ENCODE measurements at places on chromosomes 3 and 15.

- no peak for DNase-seq
Measured at GRCh38 chr3:28768439-28768838, 419.8 kb upstream of the AZI2 start.

- DNase-seq = no peak
Measured at GRCh38 chr3:158486200-158486599, 84.8 kb upstream of the MLF1 start.

DNA sequence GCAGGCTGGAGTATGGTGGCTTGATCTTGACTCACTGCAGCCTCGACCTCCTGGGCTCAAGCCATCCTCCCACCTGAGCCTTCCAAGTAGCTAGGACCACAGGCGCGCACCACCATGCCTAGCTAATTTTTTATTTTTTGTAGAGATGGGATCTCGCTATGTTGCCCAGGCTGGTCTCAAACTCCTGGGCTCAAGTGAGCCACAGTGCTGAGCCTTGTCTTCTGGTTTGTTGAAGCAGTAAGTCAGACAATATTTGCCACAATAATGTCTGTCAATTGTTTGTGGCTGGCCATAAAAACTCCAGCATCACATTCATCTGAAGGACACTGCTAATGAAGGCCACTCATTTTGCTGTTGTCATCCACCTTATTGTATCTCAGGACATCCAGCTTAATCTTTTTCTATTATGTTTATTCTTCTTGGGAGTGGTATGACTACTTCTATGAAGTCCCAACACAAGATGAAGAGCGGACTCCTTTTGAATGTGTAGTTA, 185.9 kb downstream of the FNDC3B start:
- no peak for DNase-seq

- no peak for DNase-seq
Measured at GRCh38 chr15:72521682-72522081, 47.6 kb downstream of the ARIH1 start.

DNA sequence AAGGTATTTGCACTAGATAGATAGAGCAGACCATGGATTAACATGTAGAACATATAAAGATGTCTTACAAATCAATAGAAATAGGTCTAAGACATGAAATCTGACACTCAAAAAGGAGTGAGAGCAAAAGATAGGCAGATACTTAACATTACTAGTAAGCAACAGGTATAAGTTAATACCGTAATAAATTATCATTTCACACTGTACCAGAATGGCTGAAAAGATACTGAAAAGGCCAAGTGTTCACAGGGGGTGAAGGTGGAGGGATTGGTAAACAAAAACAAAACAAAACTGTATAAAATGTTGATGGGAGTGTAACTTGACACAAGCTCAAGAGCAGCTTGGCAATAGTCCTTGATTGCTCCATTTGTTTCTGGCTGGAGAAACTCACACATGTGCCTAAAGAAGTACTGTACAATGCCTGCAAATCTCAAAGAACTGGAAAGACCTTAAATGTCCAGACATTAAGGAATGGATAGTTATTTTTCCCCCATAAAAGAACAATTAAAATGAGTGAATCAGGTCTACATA, 3.5 kb downstream of the NSMCE3 start:
- DNase-seq = no peak

DNA sequence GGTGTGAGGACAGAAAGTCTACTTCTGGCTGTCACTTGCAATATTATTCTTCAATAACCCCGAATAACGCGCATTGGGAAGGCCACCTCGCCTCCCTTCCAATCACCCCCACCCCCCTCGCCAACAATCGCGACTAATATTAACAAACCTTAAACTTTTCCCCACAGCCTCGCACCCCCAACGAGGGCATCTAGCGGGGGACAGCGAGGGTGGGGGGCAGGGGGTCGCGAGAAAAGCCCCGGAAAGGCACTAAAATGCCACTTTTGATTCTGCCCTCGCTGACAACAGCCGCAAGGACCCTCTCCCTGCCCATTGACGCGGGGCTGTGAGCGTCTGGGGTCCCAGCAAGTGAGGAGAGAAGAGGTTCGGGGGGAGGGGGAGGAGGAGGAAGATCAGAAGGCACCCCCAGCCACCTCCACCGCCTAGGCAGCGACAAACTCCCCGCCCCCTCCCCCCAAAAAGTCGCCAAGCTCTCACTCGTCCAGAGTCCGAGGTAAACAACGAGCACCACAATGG, 868 bp downstream of the SATB1 start:
- no peak for DNase-seq

DNA sequence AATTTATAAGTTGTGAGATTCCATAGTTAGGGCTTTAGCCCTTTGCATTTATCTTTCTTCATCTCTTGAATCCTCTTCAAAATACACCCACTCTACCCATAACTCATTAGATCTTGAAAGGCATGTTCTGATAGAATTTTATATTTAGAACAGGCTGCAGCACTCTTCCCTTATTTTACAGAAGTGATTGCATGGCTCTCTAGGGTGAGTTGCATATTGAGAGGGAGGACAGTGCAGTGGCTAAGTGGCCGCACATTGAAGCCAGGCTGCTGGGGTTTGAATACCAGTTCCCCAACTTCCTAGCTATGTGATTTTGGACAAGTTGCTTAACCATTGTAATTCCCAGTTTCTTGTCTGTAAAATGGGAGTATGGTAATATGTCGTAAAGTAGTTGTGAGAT, 2.5 kb downstream of the CD86 start:
- no peak for DNase-seq

DNA sequence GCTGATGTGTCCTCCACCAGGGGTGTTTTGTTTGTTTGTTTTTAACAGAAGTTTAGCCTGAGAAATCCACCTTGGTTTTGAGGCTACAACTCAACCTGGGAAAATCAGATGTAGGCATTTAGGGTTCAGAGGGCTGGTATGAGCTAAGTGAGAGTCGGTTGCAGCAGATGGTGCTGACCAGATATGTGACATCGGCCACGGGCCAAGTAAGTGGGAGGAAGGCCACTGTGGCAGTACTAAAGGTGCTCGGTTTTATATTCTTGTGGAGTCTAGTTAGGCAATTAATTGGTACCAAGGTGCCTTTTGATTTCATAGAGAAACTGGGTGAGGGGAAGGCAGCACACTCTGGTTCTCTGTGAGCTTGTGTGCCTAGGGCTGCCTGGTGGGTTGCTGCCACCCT, 10.5 kb downstream of the MTMR14 start:
- no peak for DNase-seq

GRCh38 chr15:50134524-50135024, 15.5 kb upstream of the ATP8B4 start:
- no peak for DNase-seq

GRCh38 chr3:175573226-175573625, 714.1 kb downstream of the NAALADL2 start:
- DNase-seq = no peak

GRCh38 chr3:51747840-51748239, 31.2 kb downstream of the IQCF6 start:
- DNase-seq = no peak

DNA sequence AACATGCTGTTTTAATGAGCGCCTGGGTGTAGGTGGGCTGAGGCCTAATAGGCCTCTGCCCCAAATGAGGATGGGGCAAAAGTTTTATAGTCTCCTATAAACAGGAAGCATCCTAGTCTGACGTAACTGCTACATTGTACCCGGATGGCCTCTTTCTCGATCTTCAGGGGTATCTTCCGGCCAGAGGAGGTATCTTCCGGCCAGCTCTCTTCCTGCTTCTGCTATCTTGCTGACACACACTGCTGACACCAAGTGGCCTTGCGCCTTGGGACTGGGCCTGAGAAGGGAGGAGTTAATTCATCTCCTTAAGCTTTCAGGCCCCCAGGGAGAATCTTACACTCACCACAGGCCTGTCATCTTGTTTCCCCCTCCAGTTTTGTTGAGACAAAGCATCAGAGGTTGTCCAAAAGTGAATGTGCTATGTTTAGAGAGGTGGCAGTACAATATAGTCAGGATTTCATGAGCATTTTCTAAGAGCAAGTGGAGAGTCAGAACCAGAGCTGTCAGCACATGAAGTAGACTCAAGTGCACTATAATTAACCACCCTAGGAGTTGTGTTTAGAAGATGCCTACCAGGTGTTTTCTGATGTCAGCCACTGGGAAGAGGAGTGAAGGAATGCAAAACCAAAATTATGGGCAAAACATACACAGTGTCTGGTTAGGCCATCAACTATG, 15.6 kb upstream of the IGSF10 start:
- no peak for DNase-seq

DNA sequence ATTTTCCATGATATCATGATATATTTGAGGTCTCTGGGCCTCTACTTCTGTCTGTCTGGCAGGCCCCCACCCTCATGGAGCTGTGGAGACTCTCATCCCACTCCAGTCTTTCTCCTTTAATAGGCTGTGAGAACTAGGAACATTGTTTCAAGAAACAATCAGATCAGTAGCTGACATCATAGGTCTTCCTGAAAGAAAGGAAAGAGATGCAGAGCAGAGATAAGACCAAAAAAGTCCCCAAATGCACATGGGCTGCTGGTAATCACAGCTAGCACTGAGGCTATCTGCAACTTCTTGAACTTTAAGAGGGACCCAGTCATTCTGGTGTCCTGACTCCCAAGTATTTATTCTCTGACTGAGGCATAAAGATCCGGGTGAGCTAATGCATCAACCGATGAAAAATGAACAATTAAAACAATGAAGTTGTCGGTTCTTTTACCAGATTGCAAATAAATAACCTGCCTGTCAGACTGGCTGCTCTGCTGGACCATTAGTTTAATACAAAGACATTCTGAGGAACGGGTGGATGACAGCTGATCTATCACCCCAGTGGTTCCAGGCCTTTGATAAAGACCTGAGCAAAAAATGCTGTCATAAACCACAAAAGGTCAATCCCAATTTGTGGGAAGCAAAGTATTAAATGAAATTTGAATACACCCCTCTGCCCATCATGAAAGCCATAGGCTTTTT, 780.8 kb upstream of the GOLIM4 start:
- no peak for DNase-seq

- no peak for DNase-seq
Measured at GRCh38 chr3:157354722-157355121, 81.9 kb upstream of the PTX3 start.

DNA sequence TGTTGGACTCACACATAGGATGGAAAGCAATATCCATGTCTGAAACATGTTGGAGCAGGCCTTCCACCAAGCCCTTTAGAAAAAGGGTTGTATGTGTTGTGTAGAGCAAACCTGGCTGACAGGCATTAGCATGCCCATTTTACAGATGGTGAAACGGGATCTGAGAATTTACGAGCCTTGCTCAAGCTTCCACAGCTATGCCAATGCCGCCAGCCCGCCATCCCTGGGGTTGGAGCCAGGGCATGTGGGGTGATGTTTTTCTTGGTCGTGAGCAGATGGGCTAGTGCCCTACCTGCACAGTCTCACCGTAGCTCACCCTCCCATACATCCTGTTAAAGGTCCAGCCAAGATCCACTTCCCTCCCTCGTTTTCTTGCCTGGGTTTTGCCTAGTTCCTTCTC, 97.5 kb upstream of the TLE3 start:
- no peak for DNase-seq

All from activated naive CD4-positive, alpha-beta T cell (primary cell).